ENCODE measurements at places on chromosomes 12 and 14.

- peak; percentile 65 for DNase-seq
Observed at GRCh38 chr12:76623931-76624330, 64.4 kb upstream of the OSBPL8 start.

- DNase-seq: no peak
Observed at GRCh38 chr12:8590842-8591545, 21.7 kb downstream of the AICDA start.

DNA sequence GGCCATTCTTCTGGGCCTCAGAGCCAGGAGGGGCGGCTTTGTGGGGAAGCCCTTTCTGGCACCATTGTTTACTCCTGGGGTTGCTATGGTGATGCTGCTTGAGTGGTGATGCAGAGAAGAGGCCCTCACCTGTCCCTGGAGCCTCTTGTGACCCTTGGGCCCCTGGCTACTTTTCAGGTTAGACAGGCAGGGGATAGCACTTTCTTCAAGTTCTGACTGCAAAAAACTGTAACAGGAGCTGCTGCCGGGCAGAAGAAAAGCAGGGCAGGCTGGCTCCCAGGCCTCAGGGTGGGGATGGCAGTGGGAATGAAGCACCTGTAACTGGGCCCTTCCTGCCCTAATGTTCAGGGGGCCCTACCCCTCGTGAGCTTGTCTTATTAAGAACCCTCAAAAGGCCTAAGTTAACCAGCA is at the start of gene TEX52:
TSS of gene TEX52 (minus strand) at position 19 of the 411 bp plus-strand sequence. CDS start at position 6, 13 bp downstream.
- no peak for DNase-seq

DNA sequence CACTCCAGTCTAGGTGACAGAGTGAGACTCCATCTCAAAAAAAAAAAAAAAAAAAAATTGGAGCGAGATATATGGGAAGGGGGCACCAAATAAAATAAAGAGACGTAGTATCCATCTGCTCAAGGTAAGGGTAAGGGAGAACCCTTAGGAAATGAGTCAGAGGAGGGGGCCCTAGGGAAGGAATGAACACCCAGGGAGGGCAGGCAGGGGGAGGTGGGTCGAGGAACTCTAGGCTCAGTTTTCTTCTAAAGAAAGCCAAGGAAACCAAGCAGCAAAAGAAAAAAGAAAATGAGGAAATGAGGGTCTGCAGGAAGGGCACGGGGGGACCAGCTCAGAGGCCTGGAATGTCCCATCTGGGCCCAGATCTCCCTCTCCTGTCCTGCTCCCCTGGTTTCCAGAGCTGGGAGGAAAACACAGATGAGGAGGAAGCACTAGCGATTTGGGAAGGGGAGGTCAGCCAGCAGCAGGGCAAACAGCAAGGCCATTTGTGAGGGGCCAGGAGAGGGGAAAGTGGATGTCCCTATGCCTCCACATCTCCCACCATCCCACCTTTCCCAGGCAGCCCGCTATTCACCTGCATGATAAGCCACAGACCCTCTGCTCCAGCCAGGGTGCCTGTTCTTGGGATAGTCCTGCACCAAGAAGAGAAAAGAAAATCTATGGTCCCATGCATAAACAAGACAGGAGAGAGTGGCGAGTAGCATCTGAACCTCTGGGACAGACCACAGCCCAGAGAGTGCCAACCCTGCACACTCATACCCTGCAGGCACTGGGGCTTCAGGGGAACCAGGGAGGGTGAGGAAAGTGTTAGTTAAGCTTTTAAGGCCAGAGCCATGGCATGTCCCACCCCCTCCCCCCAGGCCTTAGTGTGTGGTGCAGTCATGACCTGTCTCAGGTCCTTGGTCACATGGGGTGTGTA is 11.9 kb downstream of the SPRYD3 start:
- peak; percentile 49 for DNase-seq

DNA sequence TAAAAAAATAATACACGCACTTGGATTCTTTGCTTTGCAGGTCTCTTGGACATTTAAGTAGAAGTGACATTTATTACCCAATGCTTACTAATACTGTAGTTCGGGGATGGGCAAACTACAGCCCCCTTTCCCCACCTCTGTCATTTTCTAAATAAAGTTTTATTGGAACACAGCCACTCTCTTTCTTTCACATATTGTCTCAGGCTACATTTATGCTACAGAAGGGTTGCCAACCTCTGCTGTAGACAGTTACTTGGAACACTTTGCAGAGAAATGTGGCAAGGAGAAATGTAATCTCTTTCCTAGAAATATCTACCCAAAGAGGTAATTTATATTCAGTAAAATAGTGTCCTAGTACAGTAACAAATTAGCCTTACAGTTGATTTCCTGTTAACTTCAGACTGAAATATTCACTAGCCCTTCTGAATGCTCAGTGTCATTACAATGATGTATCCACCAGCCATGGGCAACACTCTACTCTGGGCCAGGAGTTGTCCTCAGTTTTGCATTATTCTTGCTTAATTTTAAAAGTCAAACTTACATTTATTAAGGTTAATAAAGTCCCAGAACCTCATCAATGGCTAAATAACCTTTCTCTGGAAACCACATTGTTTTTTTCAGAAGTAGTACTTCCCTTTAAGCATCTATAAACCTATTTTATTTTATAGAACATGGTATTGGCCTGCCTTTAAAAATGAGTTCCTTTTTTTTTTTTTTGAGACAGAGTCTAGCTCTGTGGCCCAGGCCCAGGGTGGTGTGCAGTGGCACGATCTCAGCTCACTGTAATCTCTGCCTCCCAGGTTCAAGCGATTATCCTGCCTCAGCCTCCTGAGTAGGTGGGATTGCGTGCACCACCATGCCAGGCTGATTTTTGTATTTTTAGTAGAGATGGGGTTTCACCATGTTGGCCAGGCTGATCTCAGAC is 269.6 kb upstream of the AMIGO2 start:
- DNase-seq: no peak

DNA sequence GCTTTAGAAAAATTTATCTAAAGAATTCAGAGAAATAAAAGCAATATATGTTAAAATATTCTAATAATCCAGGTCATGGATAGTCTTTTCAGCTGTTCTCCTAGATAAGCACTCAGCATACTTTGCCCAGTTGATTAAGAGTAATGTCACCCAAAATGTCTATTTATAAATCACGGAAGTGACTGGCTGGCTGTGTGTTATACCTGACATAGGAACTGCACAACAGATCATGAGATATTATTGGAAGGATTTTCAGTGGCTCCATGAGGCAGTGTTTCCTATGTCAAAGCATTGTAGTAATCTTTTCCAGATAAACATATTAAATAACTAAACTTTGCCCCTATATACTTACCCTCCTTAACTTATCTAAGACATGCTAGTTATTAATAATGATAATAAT is 128.8 kb downstream of the ITPR2 start:
- no peak for DNase-seq

GRCh38 chr12:67797753-67798152 is 149.2 kb downstream of the DYRK2 start:
- DNase-seq: no peak

DNA sequence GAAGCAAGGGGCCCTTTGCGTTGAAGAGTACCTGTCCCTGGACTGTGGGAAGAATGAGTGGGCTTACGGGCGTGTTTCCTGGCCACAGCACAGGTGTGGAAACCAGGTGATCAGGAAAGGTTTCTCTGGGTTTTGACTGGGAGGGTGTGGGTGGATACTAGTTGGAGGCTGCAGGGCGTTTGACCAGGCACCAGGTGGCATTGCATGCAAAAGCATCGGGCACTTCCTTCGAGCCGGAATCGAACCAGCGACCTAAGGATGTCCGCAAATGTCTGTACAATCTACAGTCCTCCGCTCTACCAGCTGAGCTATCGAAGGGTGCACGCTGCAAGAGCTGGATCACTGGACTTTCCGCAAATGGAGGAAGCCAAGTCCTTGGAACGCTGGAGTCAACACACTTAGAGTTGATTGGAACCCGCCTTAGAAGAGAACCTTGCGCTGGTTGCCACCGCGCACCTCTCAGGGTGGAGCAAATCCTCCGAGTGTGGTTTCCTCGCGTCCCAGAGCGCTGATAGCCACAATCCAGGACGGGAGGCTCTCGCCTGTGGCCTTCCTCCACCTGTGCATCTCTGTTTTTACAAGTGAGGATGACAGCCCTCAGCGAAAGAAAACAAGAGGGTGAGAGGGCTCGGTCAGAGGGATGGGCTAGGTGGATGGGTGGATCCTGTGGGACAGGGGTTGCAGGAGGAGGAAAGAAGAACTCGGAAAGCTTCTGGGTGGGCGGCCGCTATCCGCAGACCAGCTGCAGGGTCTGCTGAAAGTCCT is 21.2 kb upstream of the RNASE4 start:
- peak; percentile 84 for DNase-seq

DNA sequence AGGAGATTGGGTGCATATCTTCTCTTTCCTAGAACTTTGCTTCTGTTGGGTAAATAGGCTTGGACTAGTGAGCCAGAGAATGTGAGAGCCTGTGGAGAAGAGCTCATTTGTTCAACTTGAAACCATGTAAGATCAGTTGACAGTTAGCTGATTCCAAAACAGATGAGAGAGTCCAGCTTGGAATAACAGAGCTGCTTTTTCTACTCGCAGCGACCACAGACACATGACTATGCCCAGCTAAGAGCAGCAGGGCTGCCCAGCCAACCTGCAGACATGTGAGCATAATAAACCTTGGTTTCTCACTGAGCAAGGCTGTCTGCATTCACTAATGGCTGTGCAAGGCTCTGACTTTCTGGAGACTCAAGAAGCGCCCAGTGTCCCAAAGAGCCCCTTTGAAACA is 209.2 kb downstream of the C12orf75 start:
- no peak for DNase-seq

DNA sequence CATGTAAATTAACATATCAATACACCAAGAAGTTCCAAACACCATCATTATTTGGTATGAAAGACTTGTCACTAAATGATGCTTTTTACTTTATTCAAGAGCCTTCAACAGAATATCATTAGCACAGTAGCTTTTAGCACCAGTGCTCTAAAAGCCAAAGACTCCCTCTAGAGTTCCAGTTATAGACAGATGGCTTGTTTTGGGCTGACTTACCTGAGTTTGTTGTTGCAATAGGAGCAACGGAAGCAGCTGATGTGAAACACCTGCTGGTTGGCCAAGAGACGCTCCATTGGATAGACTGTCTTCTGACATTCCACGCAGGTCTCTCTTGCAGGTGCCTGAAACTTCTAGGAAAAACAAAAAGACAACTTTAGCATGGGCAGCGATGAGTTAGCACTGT is 14.5 kb upstream of the CERS5 start:
- no peak for DNase-seq

All from ELR (cell line).